ENCODE measurements at places on chromosomes 1 and 21. TPM values are rescaled to one million over a fixed set of nuclear protein-coding genes. Genes with fewer than 3 reads are reported as not detected.

- H3K27me3 ChIP-seq, result peaks cover 22% of the 10 kb centered on the region
- no peak overlapping the region for H3K4me3 ChIP-seq
- H3K27ac ChIP-seq, result no peak overlapping the region
- no peaks in the 10 kb centered on the region for H3K4me1 ChIP-seq
- no peak for DNase-seq
These were observed 185.0 kb downstream of the CAMTA1 start for GRCh38 chr1:6970221-6970620.

GRCh38 chr1:26225033-26225831 is 8.8 kb upstream of the CEP85 start:
- H3K36me3 ChIP-seq, result no peaks in the 10 kb centered on the region
- DNase-seq, result peak; percentile 80
- H3K27me3 ChIP-seq, result no peaks in the 10 kb centered on the region
- peaks cover 8% of the 10 kb centered on the region for H3K4me1 ChIP-seq
- no peak overlapping the region for H3K27ac ChIP-seq
- peak overlapping the region; percentile 45 for H3K4me3 ChIP-seq

FCRL6 gene
- total RNA-seq, result not detected

DNA sequence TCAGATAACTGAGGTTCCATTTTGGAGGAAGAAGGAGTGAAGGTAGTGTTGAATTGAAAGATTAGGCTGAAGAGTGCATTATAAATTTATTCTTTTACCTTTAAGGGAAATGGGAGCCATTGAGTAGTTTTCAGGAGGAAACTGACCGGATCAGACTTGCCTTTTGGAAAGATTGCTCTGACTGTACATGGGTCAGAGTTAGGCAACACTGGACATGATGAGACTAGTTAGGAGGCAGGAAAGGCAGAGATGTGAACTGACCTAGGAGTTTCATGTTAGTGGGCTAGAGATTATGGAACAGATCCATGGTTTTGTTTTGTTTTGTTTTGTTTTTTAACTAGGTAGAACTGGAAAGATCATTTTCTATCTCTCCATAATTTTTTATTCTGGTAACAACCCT is 78.2 kb downstream of the SNX7 start:
- H3K4me3 ChIP-seq, result no peak overlapping the region
- no peak overlapping the region for H3K27ac ChIP-seq
- no peaks in the 10 kb centered on the region for H3K36me3 ChIP-seq

DNA sequence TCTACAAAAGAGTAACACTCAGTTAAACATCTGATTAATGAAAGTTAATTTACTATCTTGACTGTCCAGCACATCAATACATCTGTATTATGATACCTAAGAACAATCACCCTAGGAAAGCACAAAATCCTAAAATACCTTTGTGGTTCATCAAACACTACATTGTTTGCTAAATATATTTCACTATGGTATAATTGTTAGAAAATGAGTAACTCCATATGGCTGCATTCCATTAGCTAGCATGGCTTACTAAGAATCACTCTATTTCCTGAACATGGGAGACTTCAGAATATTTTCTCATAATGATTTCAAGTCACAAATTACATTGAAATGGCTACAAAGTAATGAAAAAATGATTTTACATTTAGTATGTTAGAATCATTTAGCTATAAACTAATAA is 12.5 kb downstream of the TRMT1L start:
- H3K4me1 ChIP-seq, result no peaks in the 10 kb centered on the region
- H3K36me3 ChIP-seq, result peaks cover 9% of the 10 kb centered on the region
- H3K27me3 ChIP-seq, result no peaks in the 10 kb centered on the region
- H3K4me3 ChIP-seq, result no peak overlapping the region
- DNase-seq, result no peak

GRCh38 chr1:207424570-207425131 is 29.5 kb upstream of the CR2 start:
- no peaks in the 10 kb centered on the region for H3K4me1 ChIP-seq
- H3K36me3 ChIP-seq, result no peaks in the 10 kb centered on the region
- H3K27me3 ChIP-seq, result peaks cover 21% of the 10 kb centered on the region
- DNase-seq, result no peak

DNA sequence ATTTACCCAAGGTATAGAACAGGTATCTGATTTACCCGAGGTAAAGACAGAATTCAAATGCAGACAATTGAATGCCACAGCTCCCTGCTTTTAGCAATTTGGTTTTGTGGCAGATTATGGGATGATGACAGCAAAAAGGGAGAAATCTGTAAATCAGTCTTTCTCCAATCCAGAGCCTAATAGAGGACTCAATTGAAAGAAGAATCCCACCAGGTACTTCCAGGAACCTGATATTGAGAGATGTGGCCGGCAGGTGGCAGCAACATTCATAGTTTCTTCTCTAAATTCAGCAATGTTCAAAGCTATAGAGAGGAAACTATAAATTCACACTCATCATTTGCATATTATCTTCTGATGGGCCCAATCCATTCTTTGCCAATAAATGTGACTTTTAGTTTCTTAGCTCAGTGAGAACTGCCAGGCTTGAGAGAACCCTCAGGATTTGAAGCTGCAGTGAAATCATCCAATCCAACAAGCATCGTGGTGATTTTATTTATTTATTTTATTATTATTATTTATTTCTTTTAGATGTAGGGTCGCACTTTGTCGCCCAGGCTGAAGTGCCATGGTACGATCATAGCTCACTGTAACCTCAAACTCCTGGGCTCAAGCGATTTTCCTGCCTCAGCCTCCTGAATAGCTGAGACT is 9.8 kb upstream of the PHACTR4 start:
- no peak overlapping the region for H3K27ac ChIP-seq
- H3K36me3 ChIP-seq, result no peaks in the 10 kb centered on the region
- no peaks in the 10 kb centered on the region for H3K4me1 ChIP-seq

SLAMF6 gene
- 13.4 TPM for total RNA-seq

GRCh38 chr21:43815107-43815613 is 25.8 kb downstream of the RRP1 start:
- H3K4me1 ChIP-seq, result peaks cover 46% of the 10 kb centered on the region
- peak overlapping the region; percentile 58 for H3K27ac ChIP-seq
- H3K27me3 ChIP-seq, result peaks cover 4% of the 10 kb centered on the region

MFAP2 gene
- 9.5 TPM for total RNA-seq

FNBP1L gene
- 55.8 TPM for total RNA-seq

All from stomach (tissue), 19 donors.